ENCODE measurements at places on chromosomes 5 and 9.
A peak's percentile ranks its signal among the peaks of the same experiment; 100 is the strongest.

GRCh38 chr9:91144769-91145168, 216.9 kb downstream of the AUH start:
- no peaks in the 10 kb centered on the region for H3K27me3 ChIP-seq
- DNase-seq, result no peak
- H3K27ac ChIP-seq, result no peak overlapping the region
- H3K4me3 ChIP-seq, result no peak overlapping the region
- no peaks in the 10 kb centered on the region for H3K36me3 ChIP-seq

DNA sequence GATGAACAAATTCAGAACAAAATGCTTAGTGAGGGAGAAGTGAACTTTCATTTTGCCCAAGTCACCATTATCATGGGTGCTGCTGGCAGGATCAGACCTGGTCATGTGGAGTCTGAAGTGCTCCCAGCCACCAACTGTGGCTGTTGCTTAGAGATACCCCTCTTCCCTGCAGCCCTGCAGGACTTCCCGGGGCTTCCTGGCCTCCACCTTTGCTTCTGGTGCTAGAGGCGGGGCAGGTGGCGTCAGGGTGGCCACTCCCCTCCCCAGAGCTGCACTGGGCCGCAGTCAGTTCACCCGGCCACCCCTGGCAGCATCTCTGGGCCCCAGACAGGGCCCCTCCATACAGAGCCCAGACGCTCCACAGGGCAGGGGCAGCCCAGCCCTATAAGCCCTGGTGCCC, 30.0 kb upstream of the SLC12A7 start:
- H3K36me3 ChIP-seq, result no peaks in the 10 kb centered on the region
- H3K4me3 ChIP-seq, result no peak overlapping the region
- no peak for DNase-seq
- H3K27me3 ChIP-seq, result no peaks in the 10 kb centered on the region

DNA sequence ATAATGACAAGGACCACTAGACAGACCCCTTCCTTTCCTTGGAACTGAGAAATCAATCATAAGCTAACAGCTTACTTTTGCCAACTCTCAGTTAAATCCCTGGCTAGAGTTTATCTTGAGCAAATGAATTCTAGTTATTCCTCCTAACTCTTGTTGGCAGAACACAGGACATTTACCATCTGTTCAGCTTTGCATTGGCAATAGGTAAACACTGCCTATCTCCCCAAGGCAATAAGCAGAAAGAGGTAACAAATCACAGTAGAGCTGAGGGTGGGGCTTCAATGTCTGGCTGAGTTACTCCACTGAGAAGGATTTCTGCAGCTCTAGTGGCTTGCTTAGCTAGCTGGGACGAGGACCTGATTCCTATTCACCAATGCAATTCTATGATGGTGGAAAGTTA, 503.3 kb upstream of the GRIA1 start:
- H3K4me1 ChIP-seq, result no peaks in the 10 kb centered on the region
- H3K27me3 ChIP-seq, result no peaks in the 10 kb centered on the region
- H3K27ac ChIP-seq, result no peak overlapping the region
- H3K36me3 ChIP-seq, result no peaks in the 10 kb centered on the region

DNA sequence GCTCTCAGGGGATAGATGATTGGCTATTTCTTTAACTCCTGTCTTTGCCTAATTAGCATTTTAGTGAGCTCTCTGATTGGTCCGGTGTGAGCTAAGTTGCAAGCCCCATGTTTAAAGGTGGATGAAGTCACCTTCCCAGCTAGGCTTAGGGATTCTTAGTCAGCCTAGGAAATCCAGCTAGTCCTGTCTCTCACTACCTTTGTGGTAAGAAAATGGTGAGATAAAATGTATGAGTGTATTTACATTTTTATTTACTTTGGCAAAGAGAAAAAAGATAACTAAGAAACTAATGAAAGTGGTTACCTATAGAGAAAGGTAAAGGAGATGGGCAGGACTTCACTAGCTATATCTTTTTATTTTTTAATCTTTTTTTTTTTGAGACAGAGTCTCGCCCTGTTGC, 146.8 kb downstream of the RFK start:
- no peaks in the 10 kb centered on the region for H3K36me3 ChIP-seq
- no peaks in the 10 kb centered on the region for H3K27me3 ChIP-seq
- no peak for DNase-seq
- H3K4me3 ChIP-seq, result no peak overlapping the region
- no peaks in the 10 kb centered on the region for H3K4me1 ChIP-seq

DNA sequence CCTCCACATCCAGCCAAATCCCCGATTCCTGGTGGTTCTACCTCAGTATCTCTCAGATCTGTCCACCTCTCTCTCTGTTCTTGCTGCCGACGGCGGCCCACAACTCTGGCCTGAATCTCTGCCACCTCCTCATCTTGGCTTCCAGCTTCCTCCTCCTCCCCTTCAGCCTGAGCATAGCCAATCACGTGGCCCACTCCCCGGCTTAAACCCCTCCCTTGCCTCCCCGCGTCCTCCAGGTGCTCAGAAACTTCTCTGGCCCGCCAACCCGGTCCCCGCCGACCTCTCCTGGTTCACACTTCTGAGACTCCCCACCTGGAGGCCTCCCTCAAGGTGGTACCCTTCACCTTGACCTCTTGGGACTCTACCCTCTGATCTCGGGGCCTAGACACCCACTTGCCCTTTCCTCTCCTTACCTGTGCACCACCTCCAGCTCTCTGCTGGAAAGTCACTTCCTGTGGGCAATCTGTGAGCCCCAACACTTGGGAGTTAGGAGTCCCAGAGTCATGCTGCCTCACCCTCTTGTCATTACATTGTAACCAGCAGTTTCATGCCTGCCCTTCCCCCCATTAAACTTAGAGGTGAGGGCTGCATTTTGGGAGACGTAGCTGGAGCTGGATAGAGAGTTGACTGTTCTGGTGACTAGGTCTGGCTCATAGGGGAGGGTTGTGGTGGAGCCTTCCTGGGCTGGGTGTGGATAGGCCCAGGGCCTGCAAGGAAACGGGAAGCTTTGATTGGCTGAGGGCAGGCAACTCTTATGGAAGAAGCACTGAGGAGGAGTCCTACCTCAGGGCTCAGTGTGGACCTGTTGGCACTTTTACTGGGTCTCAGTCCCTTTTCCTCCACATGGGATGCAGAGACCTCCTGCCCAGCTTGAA, 4.5 kb upstream of the SET start:
- no peaks in the 10 kb centered on the region for H3K36me3 ChIP-seq
- H3K4me3 ChIP-seq, result peak overlapping the region; percentile 49
- H3K27ac ChIP-seq, result peak overlapping the region; percentile 71
- H3K27me3 ChIP-seq, result no peaks in the 10 kb centered on the region
- H3K4me1 ChIP-seq, result peaks cover 37% of the 10 kb centered on the region

DNA sequence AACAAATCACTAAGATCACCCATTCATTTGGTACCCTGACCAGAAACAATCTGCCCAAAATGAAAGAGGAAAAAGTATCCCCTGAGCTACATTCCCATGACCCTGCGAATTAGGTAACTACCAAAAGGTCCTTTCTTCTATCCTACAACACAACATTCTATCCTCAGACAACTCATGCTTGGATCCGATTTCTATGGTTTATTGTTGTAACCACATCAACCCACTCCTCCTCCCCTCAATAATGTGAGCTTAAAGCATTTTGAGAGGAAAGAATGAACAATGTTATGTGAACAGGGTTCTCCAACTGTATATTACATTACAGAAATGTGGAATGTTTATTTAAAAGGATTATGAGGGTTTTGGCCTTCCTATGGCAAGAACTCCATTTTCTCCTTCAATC, 4.0 kb downstream of the SLC35D2 start:
- peaks cover 6% of the 10 kb centered on the region for H3K4me1 ChIP-seq
- no peaks in the 10 kb centered on the region for H3K27me3 ChIP-seq
- H3K4me3 ChIP-seq, result no peak overlapping the region
- no peaks in the 10 kb centered on the region for H3K36me3 ChIP-seq

- H3K27me3 ChIP-seq, result no peaks in the 10 kb centered on the region
- no peak overlapping the region for H3K4me3 ChIP-seq
Measured at GRCh38 chr9:2220036-2220435, 204.9 kb downstream of the SMARCA2 start.
